ENCODE measurements at places on chromosomes 12 and 14.

GRCh38 chr12:130136509-130137039, 25.7 kb upstream of the FZD10 start:
- DNase-seq = no peak

DNA sequence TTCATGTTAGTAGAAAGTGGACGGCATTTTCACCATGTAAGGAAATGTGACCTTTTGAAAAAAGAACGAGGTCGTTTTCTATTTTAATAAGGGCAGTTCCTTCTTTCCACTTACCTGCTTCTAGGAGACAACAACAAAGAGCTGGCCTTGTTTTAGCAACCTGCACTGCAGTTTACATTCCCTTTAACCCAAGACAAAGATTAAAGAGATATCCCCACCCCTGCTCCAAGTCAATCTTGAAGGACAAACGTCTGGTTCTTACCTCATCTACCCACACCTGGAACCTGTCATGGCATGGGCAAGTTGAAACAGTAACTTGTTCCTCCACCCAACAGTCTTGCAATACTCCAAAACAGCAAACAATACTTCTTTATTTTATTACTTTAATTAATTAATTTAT, 32.7 kb downstream of the ZCCHC8 start:
- DNase-seq = no peak

GRCh38 chr12:2251526-2252209, 198.9 kb downstream of the CACNA1C start:
- no peak for DNase-seq

- no peak for DNase-seq
Observed at GRCh38 chr12:29216797-29217575, 67.9 kb downstream of the FAR2 start.

GRCh38 chr12:106273491-106273890, 25.7 kb upstream of the CKAP4 start:
- DNase-seq = no peak

DNA sequence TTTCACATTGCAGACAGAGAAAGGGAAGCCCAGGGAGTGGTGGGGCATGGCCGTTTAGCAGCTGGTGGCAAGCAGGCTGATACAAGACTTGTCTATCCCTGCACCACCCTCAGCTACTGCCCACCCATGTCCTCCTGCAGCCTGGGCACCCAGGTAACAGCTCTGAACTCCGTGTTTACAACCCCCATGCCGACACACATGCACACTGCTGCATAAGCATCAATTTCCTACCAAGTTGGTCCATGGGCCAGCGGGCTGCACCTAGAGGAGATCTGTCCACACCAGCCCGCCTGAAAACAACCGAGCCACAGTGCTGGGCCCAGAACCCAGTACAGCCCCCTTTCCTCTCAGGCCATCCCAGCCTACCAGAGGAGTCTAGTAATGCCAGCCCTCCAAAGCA, 75.9 kb upstream of the C14orf180 start:
- no peak for DNase-seq

DNA sequence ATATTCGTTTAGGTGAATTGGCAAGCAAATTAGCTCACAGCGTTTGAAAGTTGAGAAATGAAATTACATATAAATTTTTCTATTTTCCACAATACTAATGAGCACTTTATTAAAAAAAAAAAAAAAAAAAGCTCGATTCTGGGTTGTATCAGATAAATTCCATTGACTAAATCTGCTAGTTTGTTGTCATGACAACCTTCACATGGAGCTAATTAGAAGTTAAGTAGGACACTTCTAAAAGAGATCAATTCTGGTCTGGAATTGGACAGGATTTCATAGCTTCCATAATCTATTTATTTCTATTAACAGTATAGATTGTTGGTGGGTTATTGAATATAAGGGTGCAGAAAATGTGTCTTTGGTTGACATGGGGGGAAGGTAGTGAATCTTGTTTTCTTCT, 85.5 kb upstream of the NEDD1 start:
- no peak for DNase-seq

DNA sequence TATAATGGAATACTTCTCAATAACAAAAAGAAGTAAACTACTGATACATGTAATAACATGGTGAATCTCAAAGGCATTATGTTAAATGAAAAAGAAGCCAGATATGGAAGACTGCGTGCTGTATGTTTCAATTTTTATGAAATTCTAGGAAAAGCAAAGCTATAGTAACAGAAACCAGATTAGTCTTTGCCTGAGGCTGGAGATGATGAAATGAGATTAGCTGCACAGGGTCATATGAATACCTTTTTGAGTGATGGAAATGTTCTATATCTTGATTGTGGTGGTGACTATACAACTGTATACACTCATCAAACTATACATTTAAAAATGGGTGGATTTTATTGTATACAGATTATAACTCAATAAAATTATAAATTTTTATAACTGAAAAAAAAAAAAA, 113.5 kb downstream of the TMEM30B start:
- no peak for DNase-seq

DNA sequence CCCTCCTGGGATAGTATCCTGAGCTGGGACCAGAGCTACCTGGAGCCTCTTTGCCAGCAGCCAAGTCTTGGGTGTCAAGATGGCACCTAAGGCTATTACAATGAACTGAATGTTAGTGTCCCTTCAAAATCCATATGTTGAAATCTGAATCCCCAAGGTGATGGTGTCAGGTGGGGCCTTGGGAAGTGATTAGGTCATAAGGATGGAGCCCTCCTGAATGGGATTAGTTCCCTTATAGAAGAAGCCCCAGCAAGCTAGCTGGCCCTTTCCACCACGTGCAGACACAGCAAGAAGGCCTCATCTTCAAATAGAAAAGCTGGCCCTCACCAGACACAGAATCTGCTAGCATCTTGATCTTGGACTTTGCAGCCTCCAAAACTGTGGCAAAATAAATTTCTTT, 12.4 kb downstream of the NFKBIA start:
- no peak for DNase-seq

DNA sequence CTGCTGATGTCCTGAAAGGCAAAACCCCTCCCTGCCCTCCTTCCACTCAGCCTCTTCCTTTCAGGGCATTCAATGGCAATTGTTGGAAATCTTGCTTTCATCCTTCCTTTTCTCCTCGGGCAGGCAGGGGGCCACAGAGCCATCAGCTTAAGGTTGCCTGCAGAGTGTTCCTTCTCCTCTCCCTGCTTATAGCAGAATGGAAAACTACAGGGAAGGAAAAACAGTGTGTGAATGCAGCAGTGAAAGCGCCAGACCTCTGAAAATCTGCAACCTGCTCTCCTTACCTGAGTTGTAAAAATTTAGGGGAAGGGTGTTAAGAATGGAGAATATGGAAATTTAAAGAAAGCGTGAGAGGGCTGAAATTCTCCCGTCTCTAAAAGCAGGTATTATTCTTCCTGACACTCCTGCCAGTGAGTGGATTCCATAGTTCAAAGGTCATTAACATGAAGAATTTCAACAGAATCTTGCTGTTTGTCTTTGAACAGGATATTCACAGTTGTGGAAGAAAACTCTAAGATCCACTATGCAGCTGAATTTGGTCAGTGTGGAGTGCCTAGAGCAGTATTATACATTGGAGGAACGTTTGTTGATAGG, 348.8 kb downstream of the KCNH5 start:
- DNase-seq = no peak
